GOT3 (cell line): ENCODE measurements at places on chromosomes 1 and 21.

GRCh38 chr1:193971595-193971994 lies 785.2 kb upstream of the B3GALT2 start:
- no peak for DNase-seq

- DNase-seq, result peak; percentile 10
These were observed 83.1 kb upstream of the SOD1 start for GRCh38 chr21:31576428-31576827.

- DNase-seq, result no peak
These were observed 103.6 kb upstream of the GPR52 start for GRCh38 chr1:174344162-174344561.

DNA sequence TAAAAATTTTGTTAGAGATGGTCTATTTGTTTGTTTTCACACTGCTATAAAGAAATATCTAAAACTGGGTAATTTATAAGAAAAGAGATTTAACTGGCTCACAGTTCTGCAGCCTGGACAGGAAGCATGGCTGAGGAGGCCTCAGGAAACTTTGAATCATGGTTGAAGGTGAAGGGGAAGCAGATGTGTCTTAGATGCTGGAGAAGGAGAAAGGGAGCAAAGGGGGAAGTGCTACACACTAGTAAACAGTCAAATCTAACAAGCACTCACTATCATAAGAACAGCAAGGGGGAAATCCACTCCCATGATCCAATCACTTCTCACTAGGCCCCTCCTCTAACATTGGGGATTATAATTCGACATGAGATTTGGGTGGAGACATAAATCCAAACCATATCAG lies 76.8 kb upstream of the COL24A1 start:
- DNase-seq, result no peak

- DNase-seq, result no peak
These were observed 13.6 kb downstream of the DENND1B start for GRCh38 chr1:197761654-197762053.

DNA sequence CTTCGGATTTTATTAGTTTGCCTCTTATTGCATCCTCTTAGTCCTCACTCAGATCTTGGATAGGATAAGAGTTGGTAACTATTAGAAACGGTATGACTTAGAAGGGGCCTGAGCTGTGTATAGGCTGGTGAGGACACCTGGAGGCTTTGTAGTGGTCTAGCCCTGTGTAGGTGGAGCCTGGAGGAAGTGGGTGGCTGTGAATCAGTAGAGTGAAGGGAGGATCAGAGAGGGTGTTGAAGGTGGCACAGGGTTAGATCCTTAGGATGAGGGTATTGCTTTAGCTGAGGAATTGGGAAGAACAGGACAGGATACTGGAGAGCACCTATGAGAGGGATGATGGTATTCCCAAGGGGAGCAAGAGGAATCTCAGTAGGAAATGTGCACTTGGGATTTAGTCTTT lies 5.7 kb downstream of the VANGL1 start:
- DNase-seq, result no peak

DNA sequence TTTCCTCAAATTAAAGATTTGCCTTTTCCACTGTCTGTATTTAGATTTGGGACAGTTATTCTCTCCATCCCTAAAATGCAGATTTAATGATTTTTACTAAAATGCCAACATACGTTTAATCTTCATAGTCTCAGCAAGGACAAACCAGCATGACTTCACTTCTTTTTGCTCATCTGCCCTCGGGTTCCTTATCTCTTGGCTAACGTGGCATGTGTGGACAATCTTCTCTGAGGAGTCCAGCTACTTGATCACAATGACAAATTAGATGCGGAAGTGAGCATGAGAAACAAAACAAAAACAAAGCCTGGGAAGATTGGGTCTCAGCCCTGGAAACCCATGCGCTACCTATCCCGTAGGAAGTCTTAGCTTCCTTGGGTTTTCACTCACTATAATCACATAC lies 1.0 kb downstream of the MRAP start:
- no peak for DNase-seq

DNA sequence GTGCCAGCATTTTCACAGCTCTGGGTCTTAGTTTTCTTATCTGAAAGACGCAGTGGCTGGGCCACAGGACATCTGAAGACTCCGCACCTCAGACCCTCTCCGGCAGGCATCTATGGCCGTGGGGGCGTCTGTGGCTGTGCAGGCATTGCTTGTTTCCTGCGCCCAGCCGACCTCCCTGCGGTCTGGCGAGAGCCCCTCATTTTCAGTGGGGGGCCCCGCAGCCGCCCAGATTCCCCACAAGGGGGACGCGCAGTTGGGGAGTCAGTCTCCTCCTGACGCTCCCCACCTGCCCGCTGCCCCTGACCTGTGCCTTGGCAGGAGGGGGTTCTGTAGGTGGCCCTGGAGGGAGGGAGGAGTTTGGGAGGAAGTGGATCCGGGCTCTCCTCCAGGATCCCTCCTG lies 3.5 kb upstream of the TFF1 start:
- no peak for DNase-seq
